ENCODE measurements at places on chromosomes 11 and 22. TPM values are rescaled to one million over a fixed set of nuclear protein-coding genes. Genes with fewer than 3 reads are reported as not detected.

- DNase-seq: no peak
Observed at GRCh38 chr11:43947003-43947500, 4.6 kb downstream of the C11orf96 start.

XKR3 gene
- total RNA-seq: not detected

DNA sequence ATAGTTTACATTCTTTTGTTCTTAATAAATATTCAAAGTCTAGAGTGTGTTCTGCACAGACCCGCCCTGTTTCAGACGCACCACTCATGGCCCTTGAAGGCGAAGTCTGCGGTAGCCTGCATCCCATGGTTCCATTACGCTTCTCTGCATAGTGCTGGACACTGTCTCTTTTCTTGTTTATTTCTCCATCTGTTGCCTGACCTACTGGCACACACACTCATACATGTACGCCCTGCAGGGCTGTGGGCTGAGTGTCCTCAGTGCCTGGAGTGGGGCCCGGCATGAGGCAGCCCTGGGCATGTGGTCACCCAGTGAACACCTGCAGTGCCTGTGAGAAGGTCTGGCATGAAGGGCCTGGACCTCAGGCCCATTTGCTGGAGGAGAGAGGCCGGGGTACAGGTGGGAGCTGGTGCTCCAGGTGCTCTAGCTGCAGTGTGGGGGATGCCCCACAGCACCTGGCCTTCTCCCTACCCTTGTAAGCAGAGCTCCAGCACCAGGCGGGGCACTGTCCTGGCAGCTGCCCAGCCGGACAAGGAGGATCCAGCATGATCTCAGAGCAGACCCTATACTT is 404.1 kb downstream of the TBC1D22A start:
- peak; percentile 81 for DNase-seq

GRCh38 chr22:24091551-24092420 is 80.7 kb downstream of the CABIN1 start:
- no peak for DNase-seq

- no peak for DNase-seq
Observed at GRCh38 chr11:63673579-63673978, 2.4 kb upstream of the ATL3 start.

ANKK1 gene
- not detected for total RNA-seq

DNA sequence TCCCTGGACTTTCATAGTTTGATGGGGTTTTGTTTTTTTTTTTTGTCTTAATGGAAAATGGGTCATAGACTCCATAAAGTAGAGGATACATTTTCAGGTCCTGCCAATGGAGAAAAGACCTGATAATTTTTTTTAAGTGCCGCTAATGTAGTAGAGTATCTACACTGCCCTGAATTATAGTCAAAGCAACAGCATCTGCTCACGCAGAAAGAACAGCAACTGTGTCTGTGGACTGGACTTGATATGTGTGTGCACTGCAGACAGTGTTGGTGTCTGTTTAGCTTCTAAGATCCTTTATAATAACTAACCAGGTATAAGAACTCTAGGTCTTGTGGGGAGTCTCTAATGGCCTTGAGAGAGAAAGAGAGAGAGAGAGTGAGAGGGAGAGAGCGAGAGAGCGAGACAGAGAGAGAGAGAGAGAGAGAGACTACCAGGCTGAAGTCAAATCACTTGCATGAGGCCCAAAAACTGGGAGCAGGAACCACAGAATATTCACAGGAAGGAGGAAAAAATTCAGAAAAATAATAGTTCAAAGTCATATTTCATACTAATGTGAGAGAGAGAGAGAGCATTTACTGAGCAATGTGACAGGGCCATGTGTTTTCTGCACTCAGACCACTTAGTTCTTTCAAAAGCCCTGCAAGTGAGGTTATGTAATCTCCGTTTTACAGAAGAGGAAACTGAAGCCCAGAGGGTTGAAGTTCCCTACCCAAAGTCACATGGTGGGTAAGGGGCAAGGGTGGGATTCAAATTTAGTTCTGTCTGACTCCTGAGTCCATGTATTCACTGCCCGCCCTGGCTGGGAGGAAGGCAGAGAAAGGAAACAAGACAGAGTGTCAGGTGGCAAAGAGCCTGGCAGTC is 8.6 kb upstream of the MIAT start:
- DNase-seq: no peak

GRCh38 chr11:120749395-120749794 is 237.8 kb downstream of the GRIK4 start:
- no peak for DNase-seq

PVALB gene
- 0.91 TPM for total RNA-seq

- peak; percentile 27 for DNase-seq
Observed at GRCh38 chr11:65417702-65418430, 4.7 kb upstream of the NEAT1 start.

YWHAH gene
- total RNA-seq: 128 TPM

DNA sequence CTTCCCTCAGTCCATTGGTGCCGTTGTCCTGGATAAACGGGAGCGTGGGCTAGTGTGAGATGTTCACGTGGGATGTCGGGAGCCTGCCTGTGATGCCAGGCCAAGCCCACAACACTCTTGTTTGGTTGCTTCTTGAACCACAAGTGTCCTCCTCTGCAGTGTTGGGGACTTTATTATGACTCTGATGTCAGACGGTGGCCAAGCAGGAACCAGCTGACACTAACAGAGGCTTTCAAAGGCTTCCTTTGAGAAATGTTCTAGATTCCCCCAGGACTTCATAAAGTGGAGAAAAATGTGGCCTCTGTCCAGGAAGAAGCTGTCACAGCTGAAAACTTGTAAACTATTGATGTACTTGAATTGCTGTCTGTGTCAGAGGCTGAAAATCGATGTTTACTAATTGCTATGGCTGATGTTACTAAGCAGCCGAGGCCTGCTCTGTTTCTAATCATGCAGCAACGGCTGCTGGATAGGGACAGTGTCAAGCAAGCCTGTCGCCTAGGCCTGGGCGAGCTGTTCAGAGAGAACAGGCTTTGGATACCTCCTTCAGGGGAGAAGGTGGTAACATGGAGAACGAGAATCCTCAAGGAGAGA is 131.7 kb downstream of the TBC1D22A start:
- peak; percentile 6 for DNase-seq

MUC15 gene
- total RNA-seq: not detected

DNA sequence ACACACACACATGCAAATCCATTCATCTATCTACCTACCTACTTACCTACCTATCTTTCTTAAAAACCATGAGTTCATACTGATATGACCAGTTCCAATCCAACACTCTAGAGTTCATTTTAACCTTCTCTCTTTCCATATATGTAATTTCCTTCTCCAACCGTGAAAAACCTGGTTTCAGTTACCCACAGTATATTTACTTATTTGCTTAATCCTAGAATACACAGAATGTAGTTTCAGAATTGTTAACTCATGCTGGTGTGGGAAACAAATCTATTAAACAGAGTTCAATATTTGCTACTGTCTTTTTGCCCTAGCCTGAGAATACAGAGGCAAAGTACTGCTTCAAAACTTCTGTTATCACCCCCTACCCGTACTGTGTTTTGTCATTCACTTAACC is 101.3 kb downstream of the RRM1 start:
- no peak for DNase-seq

- peak; percentile 83 for DNase-seq
Observed at GRCh38 chr22:46150034-46150654, at the start of gene PPARA. TSS of gene PPARA (plus strand) at chr22:46150526. CDS start at chr22:46198384, 47,858 bp downstream.

All from cerebellum (tissue), 4 donors.